SJSA1 (cell line): ENCODE measurements at places on chromosomes 4 and X.
A peak's percentile ranks its signal among the peaks of the same experiment; 100 is the strongest.

DNA sequence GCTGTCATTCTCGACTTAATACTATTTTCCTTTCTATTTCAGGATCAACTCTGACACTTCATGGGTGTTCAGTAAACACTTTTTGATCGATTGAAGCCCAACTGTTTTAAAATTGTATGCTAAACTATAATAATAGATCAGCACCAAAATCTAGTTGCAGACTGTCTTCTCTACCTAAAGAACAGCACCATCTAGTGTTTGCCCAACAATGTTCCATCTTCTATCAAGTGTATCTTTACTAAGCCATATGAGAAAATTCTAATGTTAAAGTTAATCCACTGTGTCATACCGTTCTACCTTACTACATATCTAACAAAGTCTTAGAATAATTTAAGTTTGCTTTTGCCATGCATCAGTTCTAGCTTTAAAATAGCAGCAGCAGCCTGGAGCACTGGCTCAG, 113.0 kb upstream of the PRDX4 start:
- peak; percentile 2 for DNase-seq

DNA sequence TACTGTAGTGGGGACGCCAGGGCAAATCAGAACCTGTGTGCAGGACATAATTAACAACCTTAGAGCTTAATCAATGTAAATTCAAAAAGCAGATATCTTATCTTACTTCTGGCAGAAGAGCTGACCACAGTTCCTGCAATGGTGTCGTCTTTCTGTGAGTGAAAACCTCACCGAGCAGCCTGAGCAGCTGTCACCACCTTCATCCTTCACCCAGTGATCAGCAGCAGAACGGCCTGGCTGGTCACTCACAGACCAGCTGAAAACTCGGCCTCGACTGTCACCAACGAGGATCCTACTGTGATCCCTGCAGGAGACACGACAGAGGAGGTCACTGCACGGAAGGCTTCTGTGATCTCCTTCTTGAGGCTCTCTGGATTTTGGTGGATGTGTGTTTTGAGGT, 94.2 kb downstream of the CDS1 start:
- no peak for DNase-seq

- no peak for DNase-seq
Measured at GRCh38 chrX:112941209-112941837, 100.7 kb upstream of the AMOT start.

DNA sequence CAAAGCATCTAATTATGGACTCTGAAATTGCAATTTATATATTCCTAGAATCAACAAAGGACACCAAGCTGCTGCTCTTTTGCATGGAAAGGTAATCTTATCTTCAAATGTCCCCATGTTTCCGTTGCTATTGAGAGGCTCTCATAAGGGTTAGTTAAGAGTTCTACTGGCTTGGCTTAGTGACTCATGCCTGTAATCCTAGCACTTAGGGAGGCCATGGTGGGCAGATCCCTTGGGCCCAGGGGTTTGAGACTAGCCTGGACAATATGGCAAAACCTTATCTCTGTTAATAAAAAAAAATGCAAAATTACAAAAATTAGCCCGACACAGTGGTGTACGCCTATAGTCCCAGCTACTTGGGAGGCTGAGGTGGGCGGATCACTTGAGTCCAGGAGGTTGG, 93.4 kb upstream of the RAPGEF2 start:
- DNase-seq, result no peak

- DNase-seq, result no peak
Measured at GRCh38 chr4:47650584-47651130, 165.6 kb downstream of the ATP10D start.

DNA sequence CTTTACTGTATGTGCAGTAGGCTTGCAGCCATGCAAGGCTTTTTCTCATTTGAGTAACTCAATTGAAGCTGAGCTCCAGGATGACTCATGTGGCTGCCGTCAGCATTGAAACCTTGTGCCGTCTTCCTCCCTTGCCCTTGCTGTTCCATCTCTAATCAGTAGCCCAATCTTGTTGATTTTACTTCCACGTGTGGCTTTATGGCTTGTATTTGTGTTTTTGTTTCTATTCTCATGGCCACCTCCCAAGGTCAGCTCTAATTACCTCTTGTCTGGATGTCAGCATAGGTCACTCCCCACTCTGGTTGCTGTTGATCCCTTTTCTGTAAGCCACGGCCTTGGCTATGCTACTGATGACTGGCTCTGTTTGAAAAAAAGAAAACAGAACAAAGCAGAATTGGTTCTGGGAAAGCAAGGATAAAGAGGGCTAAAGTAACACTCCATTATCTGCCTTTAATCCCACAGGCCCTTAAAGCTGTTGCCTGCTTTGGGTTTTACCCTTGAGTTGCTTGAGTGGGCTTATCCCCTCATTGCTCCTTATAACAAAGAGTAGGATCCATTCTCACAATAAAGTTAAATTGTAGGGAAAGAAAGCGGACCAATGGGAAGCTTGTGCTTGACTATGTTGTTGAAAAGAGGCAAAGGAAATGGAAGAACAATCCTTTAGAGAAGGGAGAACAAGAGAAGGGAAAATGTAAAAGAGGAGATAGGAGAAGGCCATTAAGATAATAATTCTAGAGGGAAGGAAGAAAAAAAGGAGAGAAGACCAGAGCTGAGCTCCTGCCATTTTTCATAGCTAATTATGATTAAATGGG, 173.9 kb upstream of the PGRMC2 start:
- DNase-seq, result peak; percentile 65

GRCh38 chr4:126742048-126742447, 890.7 kb upstream of the INTU start:
- DNase-seq, result no peak

- no peak for DNase-seq
Measured at GRCh38 chr4:103645991-103646390, 73.8 kb downstream of the TACR3 start.
